ENCODE measurements at places on chromosomes 13 and 19.

- DNase-seq = no peak
Observed at GRCh38 chr13:70619936-70620335, 511.7 kb upstream of the KLHL1 start.

DNA sequence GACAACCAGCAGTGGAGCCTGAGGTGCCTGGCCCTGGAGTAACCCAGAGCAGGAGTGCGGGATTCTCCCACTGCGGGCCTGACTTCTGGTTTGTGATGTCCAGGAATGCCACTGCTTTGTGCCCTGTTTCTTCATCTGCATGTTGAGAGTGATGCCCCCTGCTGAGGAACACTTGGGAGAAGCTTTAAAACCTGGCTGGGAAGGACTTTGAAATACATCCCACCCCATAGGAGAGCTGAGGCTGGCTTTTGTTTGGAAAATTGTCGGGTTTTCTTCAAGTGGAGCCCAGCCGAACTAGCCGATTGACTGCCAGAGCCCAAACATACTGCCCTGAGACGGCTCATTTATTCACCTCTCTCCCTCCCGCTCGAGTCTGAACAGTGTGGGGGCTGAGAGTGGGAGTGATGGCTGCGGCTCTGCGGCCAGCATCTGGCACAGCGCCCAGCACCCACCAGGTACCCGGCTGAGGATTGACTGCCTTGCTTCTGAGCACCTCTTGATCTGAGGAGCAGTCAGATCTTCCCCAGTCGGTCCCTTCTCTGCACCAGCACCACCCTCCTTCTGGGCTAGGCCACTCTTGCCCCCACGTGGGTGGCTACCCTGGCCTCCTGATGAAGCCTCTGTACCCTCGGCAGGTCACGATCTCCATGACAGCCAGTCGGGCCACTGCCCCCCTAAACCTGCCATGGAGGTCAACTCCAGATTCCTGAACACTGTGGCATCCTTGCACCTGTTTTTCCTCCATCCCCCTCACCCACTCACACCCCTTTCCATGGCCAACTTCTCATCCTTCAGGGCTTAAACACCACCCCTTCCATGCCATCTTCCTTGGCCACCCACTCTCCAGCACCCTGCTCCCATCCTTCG, 148.9 kb downstream of the SIPA1L3 start:
- DNase-seq = no peak

DNA sequence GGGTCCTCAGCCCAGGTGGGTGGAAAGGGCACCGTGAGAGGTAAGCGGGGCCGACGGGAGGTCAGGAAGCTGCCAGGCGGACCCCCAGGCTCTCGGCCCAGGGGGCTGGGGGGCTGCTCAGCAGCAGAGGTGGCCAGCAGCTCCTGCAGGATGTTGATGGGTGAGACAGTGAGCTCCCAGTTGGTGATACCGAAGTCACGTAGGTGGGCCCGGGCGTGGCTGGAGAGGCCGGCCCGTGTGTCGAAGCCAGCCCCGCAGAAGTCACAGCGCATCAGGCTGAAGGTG, 13.0 kb downstream of the WIZ start:
- no peak for DNase-seq

DNA sequence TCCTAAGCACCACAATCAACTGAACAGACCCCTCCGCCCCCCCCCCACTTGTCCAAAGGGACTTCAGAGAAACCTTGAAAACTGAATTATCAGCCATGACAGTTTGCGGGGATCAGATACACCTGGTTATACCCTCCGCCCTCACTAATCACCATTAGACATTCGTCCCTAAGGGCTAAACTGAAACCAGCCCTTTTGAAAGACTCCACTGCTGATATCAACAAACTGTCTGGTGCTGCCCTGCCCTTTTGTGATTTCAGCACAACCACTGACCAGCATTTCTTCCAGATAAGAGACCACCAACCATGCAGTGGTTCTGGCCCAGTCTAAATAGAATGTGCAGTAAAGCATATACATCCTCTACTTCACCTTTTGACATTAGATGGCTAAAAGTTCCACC, 1422.9 kb downstream of the EFNB2 start:
- DNase-seq = no peak

DNA sequence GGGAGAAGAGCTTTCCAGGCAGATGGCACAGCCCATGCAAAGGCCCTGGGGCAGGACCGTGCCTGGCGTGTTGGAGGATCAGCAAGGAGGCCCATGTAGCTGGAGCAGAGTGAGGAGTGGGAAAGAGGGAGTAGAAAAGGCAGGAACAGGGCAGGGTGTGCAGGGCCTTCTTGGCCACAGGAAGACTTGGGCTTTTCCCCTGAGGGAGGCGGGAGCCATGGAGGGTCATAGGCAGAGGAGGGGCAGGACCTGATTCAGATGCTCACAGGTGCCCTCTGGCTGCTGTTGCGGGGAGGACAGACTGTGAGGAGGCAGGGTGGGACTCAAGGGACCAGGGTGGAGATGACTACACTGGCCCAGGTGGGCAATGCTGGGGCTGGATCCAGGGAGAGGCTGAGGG, 13.8 kb upstream of the PTPRS start:
- DNase-seq = no peak

DNA sequence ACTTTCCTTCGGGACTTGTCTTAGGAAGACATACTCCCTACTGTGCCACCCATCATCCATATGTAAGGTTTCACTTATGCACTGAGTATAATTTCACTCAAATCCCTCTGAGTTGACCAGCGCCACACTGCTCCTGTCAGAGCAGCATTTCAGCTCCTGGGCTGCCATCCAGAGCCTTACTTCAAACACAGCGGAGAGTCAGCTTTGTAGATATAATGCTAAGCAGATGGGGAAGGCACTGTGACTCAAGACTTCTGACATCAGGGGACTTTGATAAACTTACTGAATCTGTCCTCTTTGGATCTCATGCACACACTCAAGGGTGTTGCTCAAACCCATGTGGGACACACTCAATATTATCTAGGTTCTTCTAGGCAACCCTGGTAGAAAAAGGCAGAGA, 34.9 kb downstream of the DOCK9 start:
- no peak for DNase-seq

DNA sequence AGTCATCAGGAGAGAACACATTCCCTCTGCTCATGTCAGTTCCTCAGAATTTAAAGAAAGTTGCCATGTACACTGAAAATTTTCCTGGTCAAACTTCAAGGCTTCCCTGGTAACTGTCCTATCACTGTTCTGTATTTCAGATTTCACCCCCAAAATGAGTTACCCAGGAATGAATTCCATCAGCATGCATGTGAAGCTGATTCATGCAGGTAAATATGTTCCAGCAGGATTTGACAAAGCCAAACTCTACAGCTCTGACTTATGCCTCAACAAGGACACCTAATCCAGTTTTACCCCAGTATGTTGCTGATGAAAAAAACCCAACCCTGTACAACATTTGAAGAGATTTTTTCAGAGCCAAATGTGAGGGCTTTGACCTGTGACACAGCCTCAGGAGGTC, 21.5 kb downstream of the LIG4 start:
- DNase-seq = no peak

GRCh38 chr19:5133986-5134595, 165.2 kb downstream of the KDM4B start:
- DNase-seq = no peak

DNA sequence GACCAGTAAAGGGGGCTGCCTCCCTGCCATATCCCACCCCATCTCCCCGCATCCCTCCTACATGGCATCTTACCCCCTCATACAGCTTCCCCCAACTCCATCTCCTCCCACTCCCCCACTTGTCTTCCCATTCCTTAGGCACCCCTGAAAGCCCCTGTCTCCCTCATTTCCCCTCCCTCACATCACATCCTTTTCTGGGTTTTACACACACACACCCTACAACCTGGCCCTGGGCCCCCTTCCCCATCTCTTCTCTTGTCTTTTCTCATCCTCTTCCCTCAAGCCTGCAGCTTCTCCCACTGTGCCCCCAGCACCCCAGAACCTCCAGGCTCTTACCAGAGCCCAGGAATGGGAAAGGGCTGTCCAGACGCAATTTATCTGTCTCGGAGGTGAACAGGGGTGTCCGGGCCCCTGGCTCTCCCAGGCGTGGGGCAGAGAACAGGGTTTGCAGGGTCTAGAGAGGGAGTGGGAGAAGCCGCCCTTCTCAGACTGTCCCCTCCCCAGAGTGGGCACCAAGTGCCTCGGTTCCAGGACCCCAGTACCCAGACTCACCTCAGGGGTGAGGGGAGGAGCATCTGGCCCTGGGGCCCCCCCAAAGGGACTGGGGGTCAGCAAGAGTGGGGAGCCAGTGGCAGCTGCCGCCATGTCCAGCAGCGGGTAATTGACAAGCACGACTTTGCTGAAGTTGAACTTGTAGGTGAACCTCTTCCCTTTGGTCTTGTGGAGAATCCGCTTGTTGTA, 19.4 kb downstream of the ERFL start:
- no peak for DNase-seq

DNA sequence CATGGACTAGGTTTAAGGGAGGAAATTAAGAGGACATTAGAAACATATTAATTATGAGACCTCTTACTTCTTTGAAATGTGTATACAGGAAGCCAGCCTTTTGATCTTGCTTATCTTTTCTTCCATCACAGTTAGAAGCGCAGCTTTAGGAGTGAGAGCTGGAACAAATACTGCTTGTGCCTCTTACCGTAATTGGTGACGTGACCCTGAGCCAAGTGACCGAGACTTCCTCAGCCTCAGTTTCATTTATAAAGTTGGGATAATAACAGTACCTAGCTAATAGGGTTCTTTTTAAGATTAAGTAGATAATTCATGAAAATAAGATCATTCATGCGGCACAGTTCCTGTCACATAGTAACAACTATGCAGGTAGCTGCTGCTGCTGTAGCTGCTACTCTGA, 18.5 kb downstream of the FREM2 start:
- no peak for DNase-seq

GRCh38 chr19:11451871-11452619, 16.6 kb downstream of the PRKCSH start:
- DNase-seq = no peak

DNA sequence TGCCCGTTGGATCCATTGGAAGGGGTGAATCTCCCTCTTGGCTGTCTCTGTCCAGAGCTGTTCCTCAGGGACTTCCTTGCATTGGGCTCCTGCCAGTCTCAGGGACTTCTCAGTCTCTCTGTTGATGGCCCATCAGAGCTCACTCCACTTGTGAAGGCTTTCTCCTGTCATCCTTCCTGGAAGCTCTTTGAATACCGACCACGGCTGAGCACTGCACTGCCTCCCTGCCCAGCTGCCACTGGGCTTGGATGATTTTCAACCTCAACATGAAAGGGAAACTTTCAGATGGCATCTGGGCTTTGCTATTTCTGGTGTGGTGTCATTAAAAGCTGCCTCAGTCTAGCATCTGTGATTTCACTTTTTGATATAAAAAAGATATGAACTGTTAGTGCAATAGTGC, 66.1 kb upstream of the ANKRD10 start:
- DNase-seq = no peak

GRCh38 chr13:69948016-69948415, 159.6 kb upstream of the ATXN8OS start:
- no peak for DNase-seq

GRCh38 chr13:66343224-66343828, 886.8 kb downstream of the PCDH9 start:
- no peak for DNase-seq

GRCh38 chr19:41999878-42000208, 5.8 kb upstream of the ATP1A3 start:
- DNase-seq = no peak

DNA sequence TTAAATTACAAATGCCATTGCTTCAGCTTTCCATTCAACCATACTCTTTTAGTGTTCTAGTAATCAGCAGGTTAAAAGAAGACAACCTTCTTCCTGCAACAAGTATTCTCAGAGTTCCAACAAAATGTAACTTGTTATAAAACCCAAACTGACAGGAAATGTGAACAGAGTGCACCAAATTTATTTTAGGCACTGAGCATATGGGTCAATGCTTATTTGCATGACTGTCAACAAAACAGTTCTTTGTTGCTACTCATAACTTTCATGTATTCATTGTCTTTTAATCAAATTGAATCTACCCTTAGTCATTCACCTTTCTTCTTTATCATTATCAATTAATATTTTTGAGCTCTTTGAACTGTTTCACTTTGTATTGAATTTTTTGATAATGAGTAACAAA, 554.1 kb downstream of the DACH1 start:
- DNase-seq = no peak

GRCh38 chr19:28949535-28949934, 263.4 kb downstream of the UQCRFS1 start:
- DNase-seq = no peak

DNA sequence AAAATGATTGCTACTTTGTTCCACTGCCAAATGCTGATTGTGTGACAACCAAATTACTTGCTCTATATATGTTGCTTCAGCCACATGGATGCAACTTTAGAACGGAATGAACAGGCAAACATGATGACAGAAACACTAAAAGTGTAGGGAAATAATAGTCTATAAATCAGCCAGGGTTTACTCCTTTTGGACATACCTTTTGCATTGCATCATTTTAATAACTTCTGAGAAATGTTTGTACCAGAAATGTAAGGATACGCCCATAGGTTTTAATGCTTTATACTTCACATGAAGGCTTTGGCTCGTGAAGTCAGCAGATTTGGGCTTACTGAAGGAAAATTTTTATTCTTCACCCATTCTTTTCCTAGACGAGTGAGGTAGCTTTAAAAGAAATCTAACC, 141.0 kb downstream of the POSTN start:
- DNase-seq = peak; percentile 72

DNA sequence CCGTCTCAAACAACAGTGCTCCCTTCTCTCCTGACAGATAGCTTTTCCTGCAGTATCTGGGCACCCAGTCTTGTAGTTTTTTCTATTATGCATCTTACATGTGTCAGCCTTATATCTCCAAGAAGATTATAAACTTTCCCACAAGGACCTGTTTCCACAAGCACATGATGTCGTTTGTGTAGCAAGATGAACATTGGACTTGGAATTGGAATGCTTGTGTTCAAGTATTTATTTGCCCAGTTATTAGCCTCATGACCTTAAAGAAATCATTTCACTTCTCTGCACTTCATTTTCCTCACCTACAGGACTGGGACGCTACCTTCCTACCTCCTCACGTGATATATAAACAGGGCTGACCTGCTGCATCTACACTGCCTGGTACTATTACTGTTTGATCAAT, 21.5 kb downstream of the SHISA2 start:
- DNase-seq = no peak

- DNase-seq = no peak
Observed at GRCh38 chr13:63308549-63309165, 1893.0 kb upstream of the PCDH20 start.

GRCh38 chr13:23381866-23382265, 51.6 kb downstream of the SACS start:
- DNase-seq = no peak

DNA sequence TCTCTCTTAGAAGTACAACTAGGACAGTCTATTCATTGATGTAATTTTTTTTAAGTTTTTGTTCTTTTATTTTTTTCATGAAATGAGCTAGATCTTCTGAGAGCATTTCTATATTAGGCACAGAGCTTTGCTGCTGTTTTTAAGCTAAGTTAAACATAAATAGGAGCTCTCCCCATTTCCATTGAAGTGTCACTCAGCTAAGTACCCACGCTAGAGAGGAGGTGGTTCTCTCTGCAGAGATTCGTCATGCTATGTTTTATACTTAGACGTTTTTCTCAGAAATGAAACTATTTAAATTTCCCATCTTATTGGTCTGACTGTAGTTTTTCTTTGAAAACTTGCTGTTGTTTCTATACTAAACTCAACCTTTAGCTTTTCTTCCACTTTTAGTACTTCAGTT, 271.5 kb downstream of the PCDH9 start:
- DNase-seq = no peak
